GM06990 (cell line): ENCODE measurements at places on chromosomes 1 and 21.

- no peak for DNase-seq
These were observed 31.9 kb downstream of the LDLRAD2 start for GRCh38 chr1:21843996-21844395.

DNA sequence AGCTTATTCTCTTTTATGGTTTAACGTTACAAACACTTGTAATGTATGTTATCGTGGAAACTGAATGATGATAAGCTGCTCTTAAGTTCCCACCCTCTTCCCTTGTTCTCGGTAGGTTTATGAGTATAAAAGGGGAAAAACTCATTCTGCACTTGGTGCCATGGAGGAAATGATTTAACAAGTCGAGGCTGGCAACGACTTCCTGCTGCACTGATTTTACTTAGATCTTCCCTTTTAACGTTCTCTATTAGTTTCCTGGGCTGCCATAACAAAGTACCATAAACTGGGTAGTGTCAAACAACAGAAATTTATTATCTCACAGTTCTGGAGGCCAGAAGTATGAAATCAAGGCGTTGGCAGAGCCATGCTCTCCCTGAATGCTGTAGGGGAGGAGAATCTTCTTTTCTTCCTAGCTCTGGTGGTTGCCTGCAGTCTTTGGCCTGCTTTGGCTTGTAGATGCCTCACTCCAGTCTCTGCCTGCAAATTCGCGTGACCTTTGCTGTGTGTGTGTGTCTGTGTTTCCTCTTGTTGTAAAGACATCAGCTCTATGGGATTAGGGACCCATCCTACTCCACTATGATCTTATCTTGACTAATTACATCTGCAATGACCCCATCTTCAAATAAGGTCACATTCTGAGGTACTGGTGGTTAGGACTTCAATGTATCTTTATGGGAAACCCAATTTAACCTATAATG lies 26.3 kb downstream of the HUNK start:
- DNase-seq, result no peak

- DNase-seq, result no peak
These were observed 12.6 kb downstream of the TINAGL1 start for GRCh38 chr1:31588751-31589515.

DNA sequence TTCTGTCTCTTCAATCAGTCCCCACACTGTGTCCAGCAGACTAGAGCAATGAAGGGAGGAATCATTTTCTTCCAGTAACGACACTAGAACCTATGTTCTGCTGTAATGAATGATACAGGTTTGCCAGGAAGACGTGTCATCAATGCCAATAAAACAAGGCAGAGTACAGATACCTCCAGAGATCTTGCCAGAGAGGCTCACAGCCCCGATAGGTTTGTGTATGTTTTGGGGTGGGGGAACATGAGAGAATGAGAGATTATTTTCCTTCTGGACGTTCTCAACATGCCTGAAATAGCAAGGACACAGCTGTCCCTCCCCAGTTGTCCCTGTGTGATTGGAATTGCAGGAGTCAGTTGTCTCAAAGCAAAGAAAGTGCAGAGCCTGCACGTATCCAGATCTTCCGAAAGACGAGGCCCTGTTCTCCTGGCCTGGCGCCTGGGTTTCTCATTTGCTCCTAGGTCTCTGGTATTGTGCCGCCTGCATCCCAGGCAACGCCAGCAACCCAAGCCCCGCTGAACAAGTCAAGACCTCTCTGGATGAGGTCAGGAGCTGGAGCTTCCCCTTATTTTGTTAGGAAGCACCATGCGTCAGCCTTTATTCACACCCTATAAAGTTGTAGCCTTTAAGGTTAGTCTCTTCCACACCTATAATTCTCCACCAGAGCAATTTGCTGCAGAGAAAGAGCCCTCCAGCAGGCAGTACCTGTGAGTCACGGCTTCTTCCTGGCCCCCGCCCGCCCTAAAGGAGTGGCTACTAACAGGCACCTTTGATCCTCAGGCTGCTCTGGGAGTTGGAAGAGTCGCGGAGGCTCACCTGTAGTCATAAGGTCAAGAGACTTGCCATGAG lies 130.5 kb downstream of the TOMM20 start:
- DNase-seq, result no peak

DNA sequence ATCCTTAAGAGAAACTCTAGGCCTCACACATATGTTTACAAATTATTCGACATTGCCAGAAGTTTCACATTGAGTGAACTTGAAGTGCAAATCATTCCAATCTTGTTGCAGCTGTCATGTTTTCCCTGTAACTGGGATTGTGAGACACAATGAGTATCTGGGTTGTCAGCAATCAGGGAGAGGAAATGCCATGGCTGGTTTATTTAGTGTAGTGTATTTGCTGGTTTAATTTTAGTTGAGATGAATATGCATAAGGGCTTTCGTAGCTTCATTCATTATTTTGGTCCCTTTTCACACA lies 54.2 kb upstream of the USP1 start:
- DNase-seq, result no peak
